Right ventricle myocardium inferior (tissue), 1 donor: ENCODE measurements at places on chromosomes 2 and 18. TPM values are rescaled to one million over a fixed set of nuclear protein-coding genes. Genes with fewer than 3 reads are reported as not detected.

Gene EIF2AK2
- total RNA-seq, result 20.7 TPM

Gene PRKRA
- 45.4 TPM for total RNA-seq

Gene TEX261
- total RNA-seq, result 63.8 TPM

Gene FBXO41
- 0.87 TPM for total RNA-seq

Gene MROH2A
- total RNA-seq, result not detected

Gene METTL21A
- 14.7 TPM for total RNA-seq

Gene CGREF1
- total RNA-seq, result 0.84 TPM

Gene PLCD4
- total RNA-seq, result 0.43 TPM

Gene RNU2-63P
- not detected for total RNA-seq

- no peak for DNase-seq
Measured at GRCh38 chr18:49663899-49664890, 102.3 kb downstream of the LIPG start.

DNA sequence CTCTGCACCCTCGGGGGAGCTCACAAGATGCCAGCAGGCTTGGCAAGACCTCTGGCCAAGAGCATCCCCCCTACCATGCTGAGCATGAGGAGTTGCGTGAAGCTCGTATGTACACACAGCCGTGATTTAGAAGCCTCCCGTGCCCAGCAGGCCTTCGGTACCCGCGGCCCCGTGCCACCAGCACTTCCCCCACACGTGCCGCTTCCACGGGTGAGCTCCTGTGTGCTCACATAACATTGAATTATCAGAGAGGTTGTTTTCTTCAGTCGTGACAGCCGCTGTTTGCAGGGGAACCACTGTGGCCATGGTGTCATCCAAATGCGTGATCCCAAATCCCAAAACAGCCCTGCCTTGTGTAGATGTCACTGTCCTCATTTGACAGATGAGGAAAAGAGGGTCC is 53.2 kb downstream of the GBX2 start:
- DNase-seq, result no peak

DNA sequence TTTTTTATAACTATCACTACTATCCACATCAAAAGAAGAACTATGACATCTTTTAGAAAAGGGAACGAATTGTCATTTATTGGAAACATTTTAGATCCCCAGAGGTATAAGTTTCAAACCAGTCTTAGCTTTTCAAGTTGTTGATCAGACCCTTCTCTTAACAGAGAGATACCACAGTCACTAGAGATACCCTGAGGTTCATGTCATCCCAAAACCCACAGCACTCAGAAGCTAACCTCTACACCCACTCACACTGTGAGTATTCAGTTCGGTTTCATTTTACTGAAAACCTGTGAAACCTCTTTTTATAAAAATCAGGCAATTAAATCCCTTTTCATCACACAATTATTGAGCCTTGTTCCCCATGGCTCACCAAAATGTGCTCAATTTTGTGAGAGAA is 156.2 kb downstream of the DTNA start:
- DNase-seq, result no peak

- no peak for DNase-seq
Measured at GRCh38 chr2:71174207-71174606, 43.8 kb downstream of the MPHOSPH10 start.

DNA sequence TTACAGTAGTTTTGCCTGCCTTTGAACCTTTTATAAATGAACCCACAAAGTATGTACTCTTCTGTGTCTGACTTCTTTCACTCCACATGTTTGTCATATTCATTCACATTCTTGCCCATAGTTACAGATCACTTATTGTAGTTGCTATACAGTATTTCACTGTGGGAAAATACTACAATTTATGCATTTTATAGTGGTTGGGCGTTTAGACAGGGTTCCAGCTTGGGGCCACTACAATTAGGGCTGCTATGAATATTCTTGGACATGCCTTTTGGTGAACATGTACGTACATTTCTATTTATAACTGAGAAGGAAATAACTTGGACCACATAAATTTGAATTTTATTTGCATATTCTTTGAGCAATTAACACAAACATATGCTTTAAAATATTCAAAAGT is 15.4 kb upstream of the PMAIP1 start:
- no peak for DNase-seq

- DNase-seq, result no peak
Measured at GRCh38 chr2:76958749-76959148, 563.4 kb downstream of the LRRTM4 start.

- DNase-seq, result peak; percentile 82
Measured at GRCh38 chr18:73279498-73279897, 411.7 kb upstream of the NETO1 start.

- no peak for DNase-seq
Measured at GRCh38 chr2:112627060-112628040, 18.4 kb upstream of the SLC20A1 start.

DNA sequence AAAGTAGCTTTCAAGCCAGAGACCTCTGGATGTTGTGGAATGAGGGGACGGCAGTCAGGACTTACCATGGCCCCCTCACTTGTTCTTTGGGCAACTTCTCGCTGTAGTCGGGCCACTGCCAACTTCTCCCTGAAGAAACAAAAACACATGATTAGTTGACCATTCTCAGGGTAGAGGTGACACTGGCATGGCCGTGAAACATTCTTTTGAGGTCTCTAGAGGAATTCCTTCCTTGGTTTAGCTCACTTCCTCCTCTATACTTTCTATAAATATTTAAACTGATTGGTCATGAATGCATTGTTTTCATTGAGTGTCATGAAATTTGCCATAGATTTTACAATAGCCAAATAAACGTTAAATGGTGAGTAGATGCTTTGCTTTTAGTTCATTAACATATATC is 354.6 kb downstream of the NCKAP5 start:
- no peak for DNase-seq

DNA sequence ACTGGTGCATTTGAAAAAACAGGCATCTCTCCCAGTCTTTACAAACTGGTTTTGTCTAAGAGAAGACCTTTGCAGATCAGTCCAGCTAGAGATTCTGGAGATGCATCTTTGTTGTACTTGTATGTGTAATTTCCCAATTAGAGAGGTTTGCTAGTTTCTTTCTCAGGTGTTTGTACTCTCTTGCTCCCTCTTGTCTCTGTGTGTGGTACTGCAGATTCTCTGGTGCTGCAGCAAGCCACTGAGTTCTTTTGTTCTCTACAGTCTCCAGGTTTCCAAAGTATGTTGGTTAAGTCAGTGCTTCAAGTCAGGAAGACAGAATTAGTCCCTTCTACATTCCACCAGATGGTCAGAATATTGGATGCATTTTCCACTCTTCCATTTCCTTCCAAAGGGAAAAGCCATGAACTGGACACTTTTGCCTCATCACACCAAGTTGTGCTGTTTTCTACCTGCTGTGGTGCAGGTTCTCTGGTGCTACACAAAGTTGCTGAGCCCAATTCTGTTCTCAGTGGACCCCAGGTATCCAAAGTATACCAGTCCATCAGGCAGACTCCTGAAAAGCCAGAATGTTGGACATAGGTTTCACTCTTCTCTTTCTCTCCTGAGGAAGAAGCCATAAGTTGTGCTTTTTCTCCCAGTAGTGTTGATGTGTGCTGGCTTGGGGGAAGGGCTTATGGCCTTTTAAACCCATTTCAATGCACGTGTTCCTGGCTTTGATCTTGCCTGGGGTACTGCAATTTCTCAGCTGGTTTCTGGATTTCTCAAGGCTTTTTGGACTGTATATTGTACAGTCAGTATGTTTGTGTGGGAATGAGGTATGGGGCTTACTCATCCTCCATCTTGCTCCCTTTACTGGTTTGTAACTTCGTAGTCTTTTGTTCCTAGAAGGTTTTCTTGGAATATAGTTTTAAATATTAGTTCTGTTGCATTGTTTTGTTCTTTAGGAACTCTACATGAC is 29.8 kb downstream of the EPC2 start:
- no peak for DNase-seq

DNA sequence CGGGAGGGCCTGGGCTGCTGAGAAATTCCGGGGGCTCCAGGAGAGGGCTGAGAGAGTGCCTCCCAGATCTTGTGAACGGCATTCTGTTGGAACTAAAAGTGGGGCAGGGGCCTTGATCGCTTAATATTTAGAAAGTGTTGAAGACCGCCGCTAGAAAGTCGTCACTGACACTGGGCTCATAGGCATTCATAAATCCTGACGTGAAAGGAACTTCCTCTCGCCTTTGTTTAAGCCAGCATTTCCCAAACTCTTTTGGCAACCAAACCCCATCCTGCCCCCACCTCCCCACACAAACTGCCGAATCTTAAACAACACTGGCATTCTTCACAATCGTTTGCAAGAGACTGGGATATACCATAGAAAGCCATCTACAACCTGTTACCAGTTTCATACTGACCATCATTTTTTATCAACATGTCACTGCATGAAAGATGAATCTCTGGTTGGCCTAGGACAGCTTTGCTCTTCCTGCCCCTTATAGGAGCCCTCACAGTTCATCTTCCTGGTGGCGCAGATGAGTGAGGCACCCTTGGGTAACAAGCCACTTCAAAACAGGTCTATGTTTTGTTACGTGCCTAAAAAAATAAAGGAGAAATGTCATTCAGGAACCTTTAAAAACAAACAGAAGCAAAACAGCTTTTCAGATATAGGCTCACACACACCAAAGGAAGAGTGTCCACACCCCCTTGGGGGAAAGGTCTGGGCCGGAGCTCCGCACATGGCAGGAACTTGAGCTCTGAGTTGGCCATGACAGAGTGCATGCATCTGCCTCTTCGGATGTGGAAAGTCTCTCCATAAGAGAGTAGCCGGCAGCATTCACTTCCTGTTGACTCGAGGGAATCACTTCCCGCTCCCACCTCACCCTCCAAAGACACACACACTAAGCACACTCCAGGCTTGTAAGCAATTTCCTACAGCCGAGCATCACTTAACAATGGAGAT is 13.0 kb downstream of the MTERF4 start:
- DNase-seq, result no peak

- DNase-seq, result no peak
Measured at GRCh38 chr2:200411831-200412230, 98.0 kb downstream of the KCTD18 start.

GRCh38 chr18:36638224-36638623 is 190.6 kb downstream of the TPGS2 start:
- no peak for DNase-seq

DNA sequence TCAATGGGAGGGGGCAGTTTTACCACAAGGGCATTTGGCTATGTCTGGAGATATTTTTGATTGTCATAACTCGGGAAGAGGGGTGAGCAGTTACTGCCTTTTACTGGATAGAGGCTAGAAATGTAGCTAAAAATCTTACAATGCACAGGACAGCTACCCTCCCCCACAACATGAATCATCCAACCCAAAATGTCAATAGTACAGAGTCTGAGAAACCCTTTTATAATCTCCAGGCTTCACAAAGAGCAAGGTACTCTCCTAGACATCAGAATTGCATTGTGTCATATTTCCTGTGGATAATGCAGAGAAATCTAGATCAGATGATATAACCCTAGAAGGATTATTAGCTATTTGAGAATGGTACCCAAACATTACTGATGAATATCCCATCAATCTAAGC is 277.1 kb upstream of the NRP2 start:
- DNase-seq, result no peak

GRCh38 chr18:20971886-20972267 is 139.7 kb downstream of the ROCK1 start:
- no peak for DNase-seq

DNA sequence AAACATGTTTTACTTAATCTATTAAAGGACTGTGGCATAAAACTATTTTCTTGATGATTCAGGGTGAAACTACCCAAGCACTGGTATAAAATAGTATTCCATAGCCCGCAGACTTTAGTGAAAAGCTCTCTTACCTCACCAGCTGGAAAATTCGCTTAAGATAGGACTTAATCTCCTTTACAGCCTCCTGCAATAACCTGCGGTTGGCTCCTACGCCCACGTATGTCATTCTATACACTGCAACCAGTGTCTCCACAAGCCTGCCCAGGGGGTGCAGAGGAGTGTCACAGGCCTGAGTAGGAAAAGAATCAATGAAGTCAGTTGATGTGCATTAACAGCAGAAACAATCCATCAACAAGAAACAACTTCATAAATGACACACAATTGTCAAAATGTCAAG is 11.3 kb upstream of the MPP4 start:
- no peak for DNase-seq

GRCh38 chr2:115484486-115484885 is 1042.0 kb downstream of the DPP10 start:
- no peak for DNase-seq

DNA sequence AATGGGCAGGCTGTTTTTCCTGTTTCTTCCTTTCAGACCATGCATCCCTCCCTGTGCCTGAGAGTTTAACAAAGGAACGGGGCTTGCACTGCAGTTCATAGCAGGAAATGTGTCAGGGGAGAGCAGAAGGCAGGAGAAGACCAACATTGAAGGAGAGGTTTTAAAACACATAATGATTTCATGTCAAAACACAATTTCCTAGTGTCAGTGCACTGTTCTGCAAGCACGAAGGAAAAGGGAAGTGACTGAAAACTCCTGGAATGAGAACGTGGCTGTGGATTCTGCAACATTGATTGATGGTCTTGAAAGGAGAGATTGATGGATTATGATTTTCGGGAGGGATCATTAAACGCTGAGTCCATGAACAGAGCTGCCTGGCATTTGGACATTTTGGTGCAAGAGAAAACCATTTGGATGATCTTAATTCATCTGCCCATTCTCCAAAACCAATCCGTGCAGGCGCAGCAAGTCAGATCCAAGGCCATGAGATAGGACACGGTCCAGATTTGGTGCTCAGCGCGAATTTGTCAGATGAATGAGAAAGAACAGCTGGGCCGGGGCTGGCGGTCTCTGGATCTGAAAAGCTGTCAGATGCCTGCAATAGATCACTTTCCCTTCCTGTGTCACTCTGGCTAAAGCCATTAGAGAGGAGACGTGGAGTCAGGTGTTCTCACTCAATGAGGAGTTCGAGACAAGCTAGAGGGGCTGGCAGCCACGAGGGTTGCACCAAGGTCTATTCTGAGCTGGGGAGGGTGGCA is 38.4 kb downstream of the C1QL2 start:
- no peak for DNase-seq
